ENCODE measurements at places on chromosomes 5 and 9. TPM values are rescaled to one million over a fixed set of nuclear protein-coding genes. Genes with fewer than 3 reads are reported as not detected.

C5orf52 gene
- not detected for total RNA-seq

SEMA4D gene
- 2.9 TPM for total RNA-seq

PDE6A gene
- 0.05 TPM for total RNA-seq

ADCY2 gene
- not detected for total RNA-seq

ARSI gene
- 0.68 TPM for total RNA-seq

PDE8B gene
- under 0.01 TPM for total RNA-seq
